Stimulated activated CD8-positive, alpha-beta memory T cell treated with anti-CD3 and anti-CD28 coated beads, Interleukin-4, amount 100 ng/mL, for 1 hour (primary cell): ENCODE measurements at places on chromosomes 5 and 9.

GRCh38 chr5:107876261-107876660, 205.5 kb upstream of the EFNA5 start:
- DNase-seq, result no peak

DNA sequence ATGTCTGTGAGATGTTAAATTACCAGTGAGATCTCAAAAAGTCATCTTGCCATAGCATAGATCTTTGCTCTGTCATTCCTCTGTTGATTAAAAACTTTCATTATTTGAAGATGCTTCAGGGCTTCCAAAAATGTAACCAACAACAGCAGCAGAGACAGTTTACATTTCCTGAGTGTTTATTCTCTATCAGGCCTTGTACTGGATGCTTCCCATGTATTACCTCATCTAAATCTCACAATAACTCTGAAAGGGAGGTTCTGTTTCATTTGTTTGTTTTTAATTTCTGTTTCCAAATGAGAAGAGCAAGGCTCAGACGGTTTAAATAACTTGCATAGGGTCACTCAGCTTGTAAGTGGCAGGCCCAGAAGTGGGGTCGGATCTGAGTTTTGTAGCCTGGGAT, 45.2 kb downstream of the MRRF start:
- DNase-seq, result no peak

DNA sequence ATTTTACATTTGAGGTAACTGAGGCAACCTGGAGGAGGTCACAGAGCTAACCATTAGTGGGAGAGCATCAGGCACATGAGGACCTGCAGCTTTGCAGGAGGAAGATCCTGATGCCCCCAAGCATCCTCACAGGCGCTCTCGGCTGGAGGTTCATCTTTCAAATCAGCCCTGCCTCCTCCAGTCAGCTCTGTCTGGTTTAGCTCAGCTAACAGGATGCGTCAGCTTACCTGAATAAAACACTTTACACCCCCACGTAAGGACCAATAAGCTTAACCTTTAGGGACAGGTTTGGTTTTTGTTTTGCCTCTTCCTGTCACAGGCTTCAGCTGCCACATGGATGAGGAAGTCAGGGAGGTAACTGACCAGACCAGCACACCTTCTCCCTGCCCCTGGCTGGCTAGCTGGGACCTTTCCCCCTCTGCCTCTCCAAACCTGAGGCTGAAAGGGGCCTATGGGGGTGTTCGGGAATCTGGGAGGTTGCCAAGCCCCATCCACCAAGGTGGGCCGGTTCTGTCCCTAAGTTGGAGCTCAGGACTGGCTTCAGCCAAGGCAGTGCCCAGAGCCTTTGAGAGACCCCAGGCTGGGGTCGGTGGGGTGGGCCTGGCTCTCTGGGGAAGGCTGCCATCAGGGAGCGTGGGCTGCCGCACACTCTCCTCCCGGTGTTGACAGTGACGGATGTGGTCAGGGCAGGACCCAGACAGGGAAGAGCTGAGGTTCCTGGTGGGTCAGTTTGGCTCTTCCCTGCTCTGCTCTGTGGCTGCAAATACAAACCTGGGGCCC, 20.0 kb upstream of the FCN1 start:
- DNase-seq, result no peak

GRCh38 chr5:3827624-3828023, 232.0 kb downstream of the IRX1 start:
- DNase-seq, result no peak

GRCh38 chr5:139795074-139796001, at the start of gene PSD2:
Gene PSD2, plus strand, starts transcription at chr5:139795808. Its CDS starts 13,633 bp downstream, at chr5:139809441.
- no peak for DNase-seq

GRCh38 chr9:126702151-126703001, 88.6 kb downstream of the LMX1B start:
- DNase-seq, result no peak

DNA sequence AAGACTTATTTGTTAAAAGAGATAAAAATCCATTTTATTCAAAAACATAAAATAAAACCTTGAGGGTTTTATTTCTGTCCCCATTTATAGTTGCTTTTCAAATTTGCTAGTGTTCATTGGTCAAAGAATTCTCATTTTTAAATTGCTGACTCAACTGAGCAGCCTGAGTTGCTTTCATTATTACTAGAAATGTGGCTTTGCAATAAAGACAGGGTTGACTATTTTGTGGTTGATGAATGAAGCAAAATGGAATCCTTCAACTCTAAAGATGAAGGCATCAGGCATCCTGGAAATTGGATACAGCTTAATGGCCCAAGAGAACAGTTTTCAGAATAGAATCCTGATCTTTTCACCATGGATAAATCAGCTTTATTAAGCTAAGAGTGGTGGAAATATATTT, 23.9 kb upstream of the PPP3R2 start:
- no peak for DNase-seq

DNA sequence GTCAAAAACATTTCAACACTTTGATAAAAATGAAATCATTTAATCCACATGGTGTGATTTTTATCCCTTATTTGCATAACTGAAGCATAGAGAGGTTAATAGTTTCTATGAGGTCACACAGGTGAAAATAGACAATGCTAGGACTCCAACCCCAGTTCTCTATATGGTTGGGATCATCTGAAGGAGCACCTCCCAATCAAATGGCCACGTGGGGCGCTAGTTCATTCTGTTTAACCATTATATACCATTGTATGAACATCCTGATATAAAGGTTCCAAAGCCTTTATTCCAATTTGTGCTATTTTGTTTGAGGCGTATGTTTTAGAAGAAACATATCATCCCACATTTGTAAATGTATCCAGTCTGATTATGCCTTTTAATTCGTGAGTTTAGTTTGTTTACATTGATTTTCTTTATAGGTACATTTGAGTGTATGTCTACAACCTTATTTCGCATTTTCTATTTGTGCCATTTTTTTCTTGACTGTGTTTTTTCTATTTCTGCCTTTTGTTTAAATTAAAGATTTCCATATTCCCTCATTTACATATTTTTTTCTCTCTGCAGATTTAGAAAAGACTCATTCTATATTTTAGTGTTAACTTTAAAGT, 1092.0 kb downstream of the MAT2B start:
- DNase-seq, result no peak

DNA sequence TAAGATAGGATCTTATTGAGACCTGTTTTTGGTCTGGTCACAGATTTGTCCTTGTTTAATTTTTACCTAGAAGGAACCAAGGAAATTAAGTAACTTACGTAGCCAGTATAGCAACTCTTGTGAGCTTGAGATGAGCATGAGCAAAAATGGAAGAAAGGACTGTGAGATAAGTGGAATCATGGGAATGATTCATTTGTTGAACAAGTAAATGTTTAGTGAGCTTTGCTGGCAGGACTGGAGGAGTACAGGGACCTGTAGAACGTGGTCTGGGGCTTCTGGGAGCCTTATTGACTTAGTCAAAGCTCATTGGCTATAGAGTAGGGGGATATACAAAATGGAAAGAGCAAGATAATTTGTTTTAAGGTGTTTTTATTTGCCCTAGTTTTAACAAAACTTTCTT, 3.0 kb downstream of the RAD23B start:
- no peak for DNase-seq

DNA sequence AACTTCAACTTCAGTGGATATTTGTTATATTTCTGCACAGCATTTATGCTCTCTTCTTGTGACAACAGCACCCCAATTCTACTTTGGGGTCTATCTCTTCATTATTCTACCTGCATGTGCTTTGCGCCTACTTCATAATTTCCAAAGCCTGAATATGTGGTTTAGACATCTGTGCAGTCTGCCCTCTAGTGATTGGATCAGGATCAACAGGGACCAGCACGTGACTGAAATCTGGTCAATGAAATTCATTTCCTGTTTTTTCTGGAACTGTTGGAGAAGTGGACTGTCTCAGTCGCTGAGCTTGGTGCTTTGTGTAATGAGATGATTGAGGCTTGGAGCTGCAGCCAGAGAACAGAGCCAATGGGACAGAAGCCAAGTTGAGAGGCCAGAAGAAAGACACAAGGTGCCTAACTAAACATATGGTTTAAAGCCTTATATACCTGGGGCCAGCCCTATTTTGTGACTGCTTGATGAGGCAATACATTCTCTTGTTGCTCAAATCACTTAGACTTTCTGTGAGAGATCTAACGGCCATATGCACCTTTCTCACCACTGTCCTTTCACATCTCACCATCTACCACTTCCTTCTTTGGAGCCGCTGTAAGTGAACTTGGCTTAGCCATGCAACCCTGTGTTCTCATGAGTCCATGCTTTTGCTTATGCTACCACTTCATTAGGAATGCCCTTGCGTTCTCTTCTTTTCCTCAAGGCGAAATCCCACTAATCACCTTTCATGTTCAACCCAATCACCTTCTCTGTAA, 68.8 kb upstream of the PPP2R2B start:
- DNase-seq, result no peak

DNA sequence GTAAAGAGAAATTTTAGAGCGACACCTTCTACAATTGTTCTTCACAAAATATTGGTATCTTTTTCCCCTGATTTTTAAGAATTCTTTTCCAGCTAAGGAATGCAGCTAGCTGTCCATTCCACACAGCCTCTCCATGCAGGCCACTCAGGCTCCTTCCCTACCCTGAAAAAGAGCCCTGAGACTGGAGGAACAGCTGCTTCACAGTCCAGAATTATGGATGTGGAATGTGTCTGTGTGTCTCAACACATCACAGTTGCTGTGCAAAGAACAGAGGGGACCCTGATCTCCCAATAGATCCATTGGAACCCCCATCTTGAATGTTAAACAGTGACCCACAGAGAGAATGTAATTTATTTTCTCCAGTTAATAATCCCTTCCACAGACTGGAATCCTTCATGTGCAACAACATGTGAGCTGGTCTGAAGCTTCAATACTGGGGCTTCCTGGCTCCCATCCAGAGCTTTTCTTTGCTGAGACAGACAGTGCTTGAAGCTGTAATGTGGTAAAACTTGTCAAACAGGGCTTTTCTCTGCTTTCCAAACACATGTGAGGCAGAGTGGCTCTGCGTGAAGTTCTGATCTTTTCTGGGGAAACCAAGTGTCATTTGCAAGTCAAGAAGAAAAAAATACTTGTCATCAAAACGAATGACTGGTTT, 53.3 kb upstream of the SMC5 start:
- DNase-seq, result no peak

GRCh38 chr5:111998871-111999270, 241.9 kb upstream of the NREP start:
- no peak for DNase-seq

GRCh38 chr9:108759835-108760234, 96.0 kb downstream of the ACTL7B start:
- no peak for DNase-seq

- no peak for DNase-seq
Measured at GRCh38 chr9:32701321-32702022, 66.0 kb upstream of the TAF1L start.

- DNase-seq, result no peak
Measured at GRCh38 chr9:108900176-108900575, 33.7 kb downstream of the ELP1 start.

- no peak for DNase-seq
Measured at GRCh38 chr9:266228-266627, 51.6 kb downstream of the DOCK8 start.

DNA sequence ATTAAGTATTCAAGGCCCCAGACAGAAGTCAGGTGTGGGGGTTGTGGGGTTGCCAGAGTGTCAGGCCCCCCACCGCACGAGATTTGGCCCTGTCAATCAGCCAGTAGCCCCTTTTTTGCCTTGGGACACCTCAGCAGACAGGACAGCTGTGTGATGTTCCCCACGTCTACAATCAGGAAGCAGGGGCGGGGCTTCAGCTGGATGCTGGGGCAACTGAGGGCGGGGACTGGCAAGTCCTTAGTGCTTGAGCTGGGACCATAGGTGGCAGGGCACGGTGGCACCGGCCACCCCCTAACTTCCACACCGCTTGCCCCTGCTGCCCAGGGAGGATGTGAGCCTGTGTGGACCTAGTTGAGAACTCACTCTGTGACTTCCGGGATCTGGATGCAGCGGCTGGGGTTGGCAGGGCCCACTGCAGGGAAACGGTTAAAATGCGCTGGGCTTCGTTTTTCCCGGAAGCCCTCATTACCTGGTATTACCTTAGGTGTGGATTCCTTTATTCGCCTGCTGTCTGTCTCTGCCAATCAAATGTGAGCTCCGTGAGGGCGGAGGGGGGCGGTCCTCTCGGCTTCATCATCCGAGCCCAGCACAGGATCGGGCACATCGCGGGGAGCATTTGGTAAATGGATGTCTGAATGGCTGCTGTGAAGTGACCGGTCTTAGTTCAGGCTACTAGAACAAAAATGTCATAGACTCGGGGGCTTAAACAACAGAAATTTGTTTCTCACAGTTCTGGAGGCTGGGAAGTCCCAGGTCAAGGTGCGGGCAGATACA, 7.5 kb upstream of the GTF3C5 start:
- DNase-seq, result no peak

DNA sequence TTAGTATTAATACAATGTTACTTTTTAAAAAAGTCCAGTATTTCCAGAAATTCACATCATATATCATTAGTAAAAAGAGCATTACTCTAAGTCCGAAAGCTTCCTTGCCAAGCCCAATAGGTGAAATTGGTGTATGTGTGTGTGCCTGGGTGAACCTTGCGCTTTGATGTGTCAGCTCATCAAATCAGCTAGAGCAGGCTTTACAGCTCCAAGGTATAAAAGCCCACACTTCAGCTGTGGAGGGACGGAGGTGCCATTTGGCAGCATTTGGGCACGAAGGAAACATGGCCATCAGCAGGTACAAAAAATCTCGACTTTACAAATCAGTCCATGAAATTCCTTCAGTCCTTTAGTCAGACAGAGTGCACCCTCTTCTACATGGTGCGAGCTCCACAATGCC, 76.5 kb upstream of the IL7R start:
- DNase-seq, result no peak

DNA sequence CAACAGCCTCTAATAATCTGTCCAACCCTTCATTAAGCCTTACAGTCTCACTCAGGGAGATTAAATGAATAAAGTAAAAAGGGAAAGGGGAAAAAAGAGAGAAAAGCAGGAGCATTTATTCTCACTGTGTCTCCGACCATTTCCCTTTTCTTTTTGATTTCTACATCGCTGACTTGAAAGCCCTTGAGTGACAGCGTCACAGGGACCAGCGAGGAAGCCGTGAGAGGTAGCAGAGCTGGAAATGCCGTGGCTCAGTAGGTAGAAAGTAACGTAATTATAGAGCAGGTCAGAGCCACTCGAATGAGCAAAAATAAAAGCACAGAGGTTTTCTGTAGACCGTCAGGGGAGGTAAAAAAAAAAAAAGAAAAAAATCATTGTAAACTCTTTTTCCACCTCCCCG, 52.4 kb downstream of the ASS1 start:
- DNase-seq, result no peak

DNA sequence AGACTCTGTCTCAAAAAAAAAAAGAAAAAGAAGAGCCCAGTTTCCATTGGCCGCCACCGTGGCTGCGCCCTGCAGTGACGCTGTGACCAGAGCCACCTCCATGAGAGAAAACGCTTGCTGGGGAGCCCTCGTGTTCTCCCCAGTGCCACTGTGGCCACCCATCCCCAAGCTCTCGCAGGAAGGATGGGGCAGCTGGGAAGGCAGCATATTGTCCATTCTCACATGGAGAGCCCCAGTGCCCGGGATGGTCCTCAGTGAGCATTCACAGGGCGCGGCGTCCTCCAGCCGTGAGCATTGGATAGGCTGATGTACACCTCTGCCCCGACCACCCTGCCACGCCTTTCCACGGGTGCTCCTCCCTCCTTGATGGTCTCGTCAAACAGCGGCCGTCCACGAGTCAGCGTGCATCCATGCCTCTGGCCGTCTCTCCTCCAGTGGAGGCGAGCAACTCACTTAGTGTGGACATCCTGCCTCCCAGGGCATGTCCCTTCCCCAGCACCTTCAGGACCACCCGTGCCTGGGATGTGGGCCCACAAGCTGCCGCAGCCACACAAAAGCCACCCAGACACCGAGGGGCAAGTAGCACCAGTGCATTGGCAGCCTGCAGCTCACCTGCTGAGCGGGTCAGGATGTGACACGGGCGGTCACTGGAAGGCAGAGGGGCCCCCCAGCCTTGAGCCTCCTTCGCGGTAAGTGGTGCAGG, 23.4 kb upstream of the SLC6A19 start:
- DNase-seq, result no peak

- no peak for DNase-seq
Measured at GRCh38 chr9:6144947-6145346, 70.7 kb upstream of the IL33 start.
